ENCODE measurements at places on chromosomes 13 and 19. TPM values are rescaled to one million over a fixed set of nuclear protein-coding genes. Genes with fewer than 3 reads are reported as not detected.

- no peak for DNase-seq
Observed at GRCh38 chr13:48930918-48931317, 44.8 kb upstream of the FNDC3A start.

EBI3 gene
- total RNA-seq = 0.32 TPM

DNA sequence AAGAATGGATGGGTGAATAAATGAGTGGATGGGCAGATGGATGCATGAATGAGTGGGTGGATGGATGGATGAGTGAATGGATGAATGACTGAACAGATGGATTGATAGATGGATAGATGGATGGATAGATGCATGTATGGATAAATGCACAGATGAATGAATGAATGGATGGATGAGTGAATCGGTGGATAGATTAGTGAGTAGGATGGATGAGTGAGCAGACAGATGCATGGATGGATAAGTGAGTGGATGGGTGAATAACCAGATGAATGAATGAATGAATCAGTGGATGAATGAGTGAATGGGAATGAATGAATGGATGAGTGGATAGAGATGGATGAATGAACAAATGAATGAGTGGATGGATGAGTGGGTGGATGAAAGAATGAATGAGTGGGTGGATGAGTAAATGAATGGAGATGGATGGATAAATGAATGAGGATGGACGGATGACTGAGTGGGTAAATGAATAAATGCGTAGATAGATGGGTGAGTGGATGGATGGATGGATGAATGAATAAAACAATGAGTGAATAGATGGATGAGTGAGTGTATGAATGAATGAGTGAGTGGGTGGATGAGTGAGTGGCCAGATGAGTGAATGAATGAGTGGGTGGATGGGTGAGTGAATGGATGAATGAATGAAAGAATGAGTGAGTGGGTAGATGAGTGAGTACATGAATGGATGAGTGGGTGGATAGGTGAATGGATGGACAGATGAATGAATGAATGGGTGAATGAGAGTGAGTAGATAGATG, 13.0 kb downstream of the GAS6 start:
- DNase-seq = no peak

GSX1 gene
- total RNA-seq = not detected

DNA sequence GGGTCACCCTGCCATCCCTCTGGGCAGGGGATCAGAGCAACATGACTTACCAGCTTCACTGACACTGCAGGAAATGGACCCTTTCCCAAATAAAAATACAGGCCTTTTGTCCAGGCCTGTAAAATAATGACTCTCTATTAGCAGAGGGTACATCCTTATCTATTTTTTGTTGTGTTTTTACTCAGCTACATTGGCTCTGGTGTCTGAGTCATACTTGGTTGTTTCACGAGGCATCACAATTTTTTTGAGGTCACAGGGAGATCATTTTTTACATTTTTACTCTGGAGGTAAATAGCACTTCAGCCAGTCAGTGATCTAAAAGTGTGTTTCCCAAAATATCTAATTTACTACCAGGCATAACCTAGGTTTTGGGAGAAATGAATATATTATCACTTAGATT, 6.9 kb upstream of the HTR2A start:
- no peak for DNase-seq

DNA sequence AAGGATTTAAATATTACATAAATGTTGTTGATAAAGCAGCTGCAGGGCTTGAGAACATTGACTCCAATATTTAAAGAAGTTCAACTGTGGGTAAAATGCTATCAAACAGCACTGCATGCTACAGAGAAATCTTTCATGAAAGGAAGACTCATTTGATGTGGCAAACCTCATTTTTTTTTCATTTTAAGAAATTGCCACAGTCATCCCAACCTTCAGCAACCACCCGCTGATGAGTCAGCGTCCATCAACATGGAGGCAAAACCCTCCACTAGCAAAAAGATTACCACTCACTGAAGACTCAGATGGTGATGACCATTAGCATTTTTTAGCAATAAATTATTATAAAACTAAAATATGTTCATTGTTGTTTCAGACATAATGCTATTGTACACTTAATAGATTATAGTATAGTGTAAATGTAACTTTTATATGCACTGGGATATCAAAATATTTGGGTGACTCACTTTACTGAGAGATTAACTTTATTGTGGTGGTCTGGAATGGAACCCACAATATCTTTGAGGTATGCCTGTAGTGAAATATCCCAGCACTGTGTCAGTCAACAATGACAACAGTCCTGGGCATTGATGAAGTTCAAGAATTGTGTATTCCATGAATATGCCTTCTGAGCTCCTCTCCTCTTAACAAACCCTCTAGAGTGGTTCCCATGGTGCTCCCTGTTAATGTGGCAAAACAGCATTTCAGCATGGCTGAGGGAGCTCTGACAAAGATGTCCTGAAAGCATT, 52.4 kb upstream of the SOX21 start:
- no peak for DNase-seq

DNA sequence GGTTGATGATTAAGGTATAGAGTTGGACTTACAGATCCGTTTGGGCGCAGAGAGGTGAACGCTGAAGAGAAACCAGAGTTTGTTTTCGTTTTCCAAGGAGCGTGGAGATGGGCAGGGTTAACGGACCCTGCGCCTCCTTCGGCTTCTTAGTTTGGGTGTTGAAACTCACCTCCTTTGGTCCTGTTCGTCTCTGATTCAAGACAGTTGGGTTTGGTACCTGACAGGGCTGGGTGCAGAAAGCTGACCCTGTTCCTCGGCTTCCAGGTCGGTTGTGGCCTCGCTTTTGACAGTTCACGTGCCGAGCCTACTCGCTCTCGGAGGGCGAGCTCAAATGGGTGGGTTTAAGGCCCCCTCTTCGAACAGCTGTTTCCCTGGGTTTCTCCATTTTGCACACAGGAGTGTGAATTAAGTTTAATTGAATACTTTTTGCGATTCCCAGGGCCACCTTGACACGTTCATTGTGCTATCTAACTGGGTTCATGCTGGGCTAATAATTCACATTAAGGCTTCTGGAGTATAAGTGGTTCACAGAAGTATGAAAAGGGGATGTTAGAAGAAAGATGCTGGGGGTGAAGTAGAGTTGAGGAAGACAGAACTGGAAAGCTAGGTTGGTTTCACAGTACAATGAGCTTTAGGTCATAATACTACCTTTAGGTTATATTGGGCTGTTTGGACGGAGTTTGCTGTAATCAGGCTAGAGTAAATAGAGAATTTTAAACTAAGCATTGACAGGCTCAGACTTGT, 638 bp downstream of the USPL1 start:
- no peak for DNase-seq

DNA sequence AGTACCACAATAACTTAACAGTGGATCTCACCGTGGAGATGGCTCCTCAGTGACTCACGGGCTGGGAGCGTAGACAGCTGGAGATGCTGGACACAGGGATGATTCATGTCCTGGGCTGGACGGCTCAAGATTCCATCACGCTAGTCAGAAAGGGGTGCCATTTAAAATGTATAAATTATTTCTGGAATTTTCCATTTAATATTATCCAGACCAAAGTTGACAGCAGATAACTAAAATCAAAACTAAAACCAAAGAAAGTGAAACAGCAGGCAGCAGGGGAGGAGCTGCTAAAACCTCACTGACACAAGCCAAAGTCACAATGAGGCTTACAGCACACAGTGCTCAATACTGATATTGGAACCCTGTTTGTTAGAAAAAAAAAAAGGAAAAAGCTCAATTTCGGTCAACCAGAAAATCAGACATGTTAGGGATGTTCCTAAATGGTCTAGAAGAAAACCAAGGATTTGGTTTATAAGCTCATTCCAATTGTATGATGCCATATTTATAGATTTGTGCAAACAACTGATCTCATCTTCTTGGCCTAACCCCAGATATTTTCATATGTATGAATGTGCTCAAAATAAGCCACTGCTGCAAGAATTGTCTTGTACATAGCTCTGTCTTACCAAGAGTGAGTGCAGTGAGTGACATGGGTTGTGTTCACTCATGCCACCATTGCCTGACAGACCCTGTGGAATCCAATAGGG, 111.8 kb downstream of the SACS start:
- DNase-seq = no peak

- no peak for DNase-seq
Observed at GRCh38 chr19:31351056-31351854, 2.0 kb upstream of the TSHZ3 start.

Data from urinary bladder (tissue), 4 donors.